ENCODE measurements at places on chromosomes 7 and 10.

DNA sequence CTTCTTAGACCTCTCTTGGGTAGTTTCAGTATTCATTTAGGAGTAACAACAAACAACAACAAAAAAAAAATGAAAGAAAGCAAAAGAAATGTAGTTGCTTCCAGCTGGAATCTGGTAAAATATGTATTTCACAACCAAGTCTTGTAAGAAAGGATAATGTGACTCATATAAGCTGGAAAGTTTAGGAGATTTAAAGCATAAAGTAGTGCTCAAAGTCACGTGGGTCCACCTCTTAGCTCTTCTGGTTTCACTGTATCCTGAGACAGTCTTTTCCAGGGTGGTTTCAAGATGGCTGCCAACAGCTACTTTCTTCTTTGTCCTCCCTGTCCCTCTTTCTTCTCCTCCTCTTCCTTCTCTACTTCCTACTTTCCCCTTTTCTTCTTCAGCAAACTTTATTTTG is 69.5 kb upstream of the CDK13 start:
- DNase-seq: peak; percentile 67

DNA sequence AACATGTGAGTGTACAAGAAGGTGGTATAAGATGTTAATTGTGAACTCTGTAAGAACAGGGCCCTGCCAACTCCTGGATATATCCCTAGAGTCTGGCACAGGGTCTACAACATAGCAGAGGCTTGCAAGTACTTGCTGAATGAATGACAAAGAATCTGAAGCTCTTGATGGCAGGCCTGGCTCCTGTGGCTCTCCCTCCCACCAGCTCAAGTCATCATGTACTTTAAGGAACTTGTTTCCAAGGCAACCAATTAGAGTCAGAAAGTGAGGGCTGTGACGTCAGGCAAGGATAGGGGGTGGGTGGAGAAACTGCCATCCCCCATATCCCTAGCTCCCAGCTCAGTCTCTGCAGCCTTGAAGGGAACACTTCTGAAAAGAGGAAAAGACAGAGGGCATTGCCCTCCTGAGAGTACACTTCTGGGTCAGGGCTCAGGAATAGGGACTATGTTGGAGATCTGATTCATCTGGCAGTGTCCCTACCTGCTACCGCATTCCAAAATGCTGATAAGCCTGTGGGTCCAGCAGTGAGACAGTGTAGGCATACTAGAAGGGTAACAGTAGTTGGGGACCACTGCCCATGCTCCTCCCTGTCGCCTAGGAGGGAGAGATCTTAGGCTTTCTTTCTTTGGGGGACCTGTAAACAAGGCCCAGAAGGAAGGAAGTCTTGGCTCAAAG is 34.6 kb upstream of the BTRC start:
- DNase-seq: no peak

- no peak for DNase-seq
Observed at GRCh38 chr10:14665865-14666857, 108.5 kb downstream of the FAM107B start.

- no peak for DNase-seq
Observed at GRCh38 chr7:100176096-100177044, 811 bp downstream of the GPC2 start.

GRCh38 chr7:131548371-131548770 is 8.1 kb downstream of the PODXL start:
- no peak for DNase-seq

- DNase-seq: no peak
Observed at GRCh38 chr7:15593382-15593781, 31.6 kb upstream of the AGMO start.

DNA sequence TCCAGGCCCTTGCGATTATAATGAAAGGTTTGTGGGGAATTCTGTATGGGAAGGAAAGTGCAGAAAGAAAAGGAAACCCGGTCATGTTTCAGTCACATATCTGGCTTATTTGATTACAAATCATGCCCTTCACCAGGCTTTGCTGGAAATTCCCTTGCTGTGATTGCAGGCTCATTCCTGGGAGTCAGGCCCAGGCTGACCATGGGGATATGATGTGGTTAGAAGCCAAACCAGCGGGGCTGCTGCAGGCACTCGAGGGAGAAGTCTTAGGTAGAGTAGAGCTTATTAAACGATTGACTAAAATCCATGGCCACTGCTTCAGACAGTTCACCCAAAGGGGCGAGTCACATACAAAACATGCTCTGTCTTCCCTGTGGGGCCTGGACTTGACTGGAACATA is 16.2 kb downstream of the PKD1L1 start:
- peak; percentile 77 for DNase-seq

GRCh38 chr7:151371266-151371665 is 29.7 kb downstream of the NUB1 start:
- no peak for DNase-seq

DNA sequence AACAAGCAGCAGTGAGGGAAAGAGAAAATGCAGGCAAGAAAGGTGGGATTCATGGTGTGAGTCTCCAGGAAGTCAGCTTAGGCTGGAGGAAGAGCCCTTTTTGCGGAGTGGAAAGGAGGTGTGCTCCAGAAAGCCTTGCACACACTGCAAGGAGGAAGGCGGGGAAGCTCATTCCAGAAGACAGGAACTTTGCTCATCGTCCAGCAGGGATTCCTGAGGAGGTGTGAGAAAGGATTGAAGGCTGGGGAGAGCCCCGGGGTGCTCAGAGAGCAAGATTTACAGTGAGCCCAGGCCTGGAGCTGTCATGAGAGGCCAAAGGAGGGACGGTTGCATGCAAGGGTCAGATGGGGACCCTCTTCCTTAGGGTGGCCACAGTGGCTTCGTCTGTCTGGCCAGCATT is 17.6 kb downstream of the SLC29A3 start:
- no peak for DNase-seq

All from GM03348 (cell line).